ENCODE measurements at places on chromosomes 11 and 22.

GRCh38 chr11:100674212-100674611, 12.9 kb upstream of the ARHGAP42 start:
- no peak for DNase-seq

GRCh38 chr11:130180896-130181294, 21.3 kb downstream of the ST14 start:
- DNase-seq: no peak

- DNase-seq: no peak
Measured at GRCh38 chr11:36383195-36383594, 87.1 kb downstream of the PRR5L start.

GRCh38 chr22:36619797-36620399, 83.7 kb downstream of the CACNG2 start:
- no peak for DNase-seq

GRCh38 chr22:27424319-27424718, 377.2 kb downstream of the MN1 start:
- no peak for DNase-seq

DNA sequence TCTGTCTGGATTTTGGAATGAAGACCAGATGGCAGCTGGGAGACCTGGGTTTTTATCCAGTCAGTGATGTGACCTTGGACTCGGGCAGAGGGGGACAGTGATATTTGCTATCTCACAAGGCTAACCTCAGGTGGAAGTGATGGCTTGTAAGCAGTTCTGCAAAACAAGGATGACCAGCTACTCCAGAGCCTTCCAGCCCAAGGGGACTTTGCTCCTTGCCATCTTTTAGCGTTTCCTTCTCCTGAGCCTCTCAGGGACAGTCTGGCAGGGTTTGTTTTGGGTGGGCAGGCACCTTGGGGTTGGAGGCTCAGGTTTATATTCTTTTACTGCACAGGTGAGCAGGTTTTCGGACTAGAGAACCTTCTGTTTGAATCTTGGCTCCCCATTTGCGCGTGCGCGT, 9.5 kb upstream of the OSBP2 start:
- no peak for DNase-seq

DNA sequence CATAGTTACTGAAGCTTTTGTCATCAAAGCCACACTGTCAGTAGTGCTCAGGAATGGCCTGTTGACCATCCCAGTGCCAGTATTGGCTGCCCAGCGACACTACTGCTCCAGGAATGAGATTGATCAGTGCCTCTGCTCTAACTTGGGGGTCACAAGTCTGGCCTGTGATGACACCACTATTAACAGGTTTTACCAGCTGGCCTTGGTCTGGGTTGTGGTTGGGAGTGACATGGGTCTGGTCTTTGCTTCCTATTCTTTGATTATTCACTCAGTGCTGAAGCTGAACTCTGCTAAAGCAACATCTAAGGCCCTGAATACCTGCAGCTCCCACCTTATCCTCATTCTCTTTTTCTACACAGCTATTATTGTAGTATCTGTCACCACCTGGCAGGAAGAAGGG, 21.5 kb downstream of the OR56B4 start:
- no peak for DNase-seq

DNA sequence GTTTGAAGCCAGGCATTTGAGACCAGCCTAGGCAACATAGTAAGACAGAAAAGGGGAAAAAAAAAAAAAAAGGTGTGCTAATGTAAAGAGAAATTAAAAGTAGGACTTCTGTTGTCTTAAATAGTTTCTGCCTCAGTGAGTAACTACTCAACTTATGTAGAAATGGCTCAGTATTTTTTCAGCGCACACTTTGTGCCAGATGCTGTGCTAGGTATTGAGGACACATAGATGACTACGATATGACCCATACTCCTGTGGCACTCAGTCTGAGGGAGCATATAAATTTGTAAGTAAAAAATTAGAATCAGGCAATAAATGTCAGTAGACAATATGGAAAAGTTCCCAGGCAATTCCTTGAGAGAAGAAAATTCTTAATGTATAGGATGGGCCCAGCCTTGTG, 93.9 kb downstream of the YAP1 start:
- DNase-seq: no peak

DNA sequence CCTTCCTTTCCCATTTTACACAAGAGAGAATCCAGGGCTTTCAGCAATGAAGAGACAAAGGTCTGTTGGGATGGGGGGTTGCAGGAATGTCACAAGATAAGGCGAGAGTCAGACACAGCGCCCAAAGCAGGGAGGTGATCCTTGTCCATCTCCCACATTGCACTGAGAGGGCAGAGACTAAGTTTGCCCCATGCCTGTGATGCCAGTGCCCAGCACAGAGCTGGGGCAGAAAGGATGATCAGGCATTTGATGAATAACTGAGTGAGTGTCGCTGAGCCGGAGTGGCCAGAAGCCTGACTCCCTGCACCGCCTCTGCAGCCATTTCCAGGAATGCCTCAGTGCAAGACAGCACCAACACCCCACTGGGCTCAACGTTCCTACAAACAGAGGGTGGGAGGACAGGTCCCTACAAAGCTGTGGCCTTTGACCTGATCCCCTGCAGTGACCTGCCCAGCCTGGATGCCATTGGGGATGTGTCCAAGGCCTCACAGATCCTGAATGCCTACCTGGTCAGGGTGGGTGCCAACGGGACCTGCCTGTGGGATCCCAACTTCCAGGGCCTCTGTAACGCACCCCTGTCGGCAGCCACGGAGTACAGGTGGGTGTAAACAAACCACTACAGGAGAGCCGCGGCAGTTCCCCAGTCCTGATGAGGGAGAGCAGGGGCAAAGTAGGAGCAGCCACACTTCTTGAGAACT, 2.3 kb downstream of the UPK3A start:
- DNase-seq: no peak

- DNase-seq: no peak
Measured at GRCh38 chr11:27239305-27239942, 123.6 kb downstream of the CCDC34 start.

DNA sequence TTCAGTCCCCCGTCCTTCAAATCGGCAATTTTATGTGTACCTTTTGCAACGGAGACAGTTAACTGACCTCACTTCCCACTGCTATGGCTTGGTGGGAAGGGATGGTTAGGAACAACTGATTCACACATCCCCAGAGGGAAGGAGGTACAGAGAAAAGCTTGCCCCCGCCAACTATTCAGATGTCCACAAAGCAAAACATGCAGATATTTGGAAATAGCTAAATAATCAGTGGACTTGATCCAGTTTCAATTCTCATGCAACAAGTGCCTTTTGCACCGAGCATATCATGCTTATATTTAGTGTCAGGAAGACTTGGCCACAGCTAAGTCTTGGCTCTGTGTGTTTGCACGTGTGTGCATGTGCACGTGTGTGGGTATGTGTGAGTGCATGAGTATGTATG, 144.6 kb downstream of the SNX19 start:
- no peak for DNase-seq

GRCh38 chr11:67227726-67228125, 38.5 kb upstream of the GRK2 start:
- no peak for DNase-seq

GRCh38 chr11:75280227-75280701, 39.7 kb downstream of the TPBGL start:
- peak; percentile 83 for DNase-seq

- DNase-seq: peak; percentile 54
Measured at GRCh38 chr22:42283278-42284201, 13.1 kb upstream of the TCF20 start.

DNA sequence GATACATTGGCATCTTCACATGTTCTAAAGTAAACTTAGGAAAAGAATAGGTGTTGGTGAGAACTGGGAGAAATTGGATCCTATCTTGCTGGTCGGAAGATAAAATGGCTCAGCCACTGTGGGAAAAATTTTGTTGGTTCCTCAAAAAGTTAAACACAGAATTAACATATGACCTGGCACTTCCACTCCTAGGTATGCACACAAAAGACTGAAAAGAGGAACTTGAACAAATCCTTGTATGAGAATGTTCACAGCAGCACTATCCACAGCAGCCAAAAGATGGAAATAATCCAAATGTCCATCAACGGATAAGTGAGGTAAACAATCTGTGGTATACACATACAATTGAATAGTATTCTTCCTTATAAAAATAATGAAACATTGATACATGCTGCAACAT, 4.8 kb upstream of the TPH1 start:
- DNase-seq: no peak

GRCh38 chr11:62132191-62132590, 8.4 kb downstream of the INCENP start:
- no peak for DNase-seq

GRCh38 chr11:86740628-86741483, 59.5 kb upstream of the PRSS23 start:
- peak; percentile 33 for DNase-seq

DNA sequence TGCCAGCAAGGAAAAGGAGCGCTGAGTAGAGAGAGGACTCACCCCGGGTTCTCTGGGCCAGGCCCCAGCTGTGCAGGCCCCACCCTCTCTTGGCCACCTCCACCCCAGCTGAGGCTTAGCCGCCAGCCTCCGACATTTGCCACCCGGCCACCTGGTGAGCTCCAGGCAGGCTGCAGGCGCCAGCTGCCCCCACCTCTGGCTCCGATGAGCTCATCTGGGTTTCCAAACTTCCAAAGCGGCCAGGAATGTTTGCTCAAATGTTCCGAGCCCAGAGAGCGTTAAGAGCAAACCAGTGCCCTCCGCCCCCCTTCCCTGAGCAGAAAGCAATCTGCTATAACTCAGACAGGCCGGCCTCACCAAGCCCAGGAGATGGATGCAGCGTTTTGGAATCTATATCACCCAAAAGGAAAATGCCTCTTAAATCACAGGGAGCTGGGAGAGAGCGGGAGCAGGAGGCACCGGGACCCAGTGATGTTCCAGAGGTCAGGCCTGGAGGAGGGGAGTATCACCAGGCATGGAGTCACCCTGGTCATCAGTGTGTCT, 9.1 kb upstream of the MN1 start:
- DNase-seq: no peak

- no peak for DNase-seq
Measured at GRCh38 chr11:40338739-40339138, 1120.7 kb downstream of the LRRC4C start.

- DNase-seq: no peak
Measured at GRCh38 chr22:48923165-48923865, 904.4 kb downstream of the BRD1 start.

DNA sequence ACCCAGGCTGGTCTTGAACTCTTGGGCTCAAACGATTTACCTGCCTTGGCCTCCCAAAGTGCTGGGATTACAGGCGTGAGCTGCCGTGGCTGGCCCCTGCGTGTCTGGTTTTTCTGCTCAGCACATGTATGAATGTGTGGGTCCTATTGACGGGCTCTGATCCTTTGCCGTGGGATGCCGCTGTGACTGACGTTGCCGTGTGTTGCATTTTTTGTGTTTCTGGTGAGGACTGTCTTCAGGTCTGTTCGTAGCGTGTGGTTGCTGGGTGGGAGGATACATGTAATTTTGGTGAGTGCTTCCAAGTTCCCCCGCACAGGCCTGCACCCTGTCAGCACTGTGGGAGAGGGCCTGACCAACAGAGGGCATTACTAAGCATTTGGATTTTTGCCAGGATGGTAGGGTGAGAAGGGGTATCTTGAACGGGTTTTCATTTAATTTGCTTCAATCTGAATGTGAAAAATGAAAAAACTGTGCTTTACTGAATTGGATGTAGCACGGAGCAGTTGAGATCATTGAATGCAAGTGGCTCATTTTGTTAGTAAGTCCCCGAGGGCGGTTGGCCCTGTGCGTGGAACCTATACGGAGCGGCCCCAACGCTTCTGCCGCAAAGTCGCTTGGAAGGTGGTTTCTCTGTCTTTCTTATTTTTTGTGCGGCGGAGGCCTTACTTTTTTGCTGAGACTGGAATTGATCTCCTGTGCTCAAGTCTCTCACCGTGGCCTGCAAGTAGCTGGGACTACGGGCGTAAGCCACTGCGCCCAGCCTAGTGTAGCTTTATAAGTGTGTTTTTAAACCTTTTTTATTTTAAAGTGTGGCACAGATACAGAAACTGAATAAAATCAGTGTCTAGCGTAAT, 8.2 kb downstream of the ZBED4 start:
- DNase-seq: no peak

DNA sequence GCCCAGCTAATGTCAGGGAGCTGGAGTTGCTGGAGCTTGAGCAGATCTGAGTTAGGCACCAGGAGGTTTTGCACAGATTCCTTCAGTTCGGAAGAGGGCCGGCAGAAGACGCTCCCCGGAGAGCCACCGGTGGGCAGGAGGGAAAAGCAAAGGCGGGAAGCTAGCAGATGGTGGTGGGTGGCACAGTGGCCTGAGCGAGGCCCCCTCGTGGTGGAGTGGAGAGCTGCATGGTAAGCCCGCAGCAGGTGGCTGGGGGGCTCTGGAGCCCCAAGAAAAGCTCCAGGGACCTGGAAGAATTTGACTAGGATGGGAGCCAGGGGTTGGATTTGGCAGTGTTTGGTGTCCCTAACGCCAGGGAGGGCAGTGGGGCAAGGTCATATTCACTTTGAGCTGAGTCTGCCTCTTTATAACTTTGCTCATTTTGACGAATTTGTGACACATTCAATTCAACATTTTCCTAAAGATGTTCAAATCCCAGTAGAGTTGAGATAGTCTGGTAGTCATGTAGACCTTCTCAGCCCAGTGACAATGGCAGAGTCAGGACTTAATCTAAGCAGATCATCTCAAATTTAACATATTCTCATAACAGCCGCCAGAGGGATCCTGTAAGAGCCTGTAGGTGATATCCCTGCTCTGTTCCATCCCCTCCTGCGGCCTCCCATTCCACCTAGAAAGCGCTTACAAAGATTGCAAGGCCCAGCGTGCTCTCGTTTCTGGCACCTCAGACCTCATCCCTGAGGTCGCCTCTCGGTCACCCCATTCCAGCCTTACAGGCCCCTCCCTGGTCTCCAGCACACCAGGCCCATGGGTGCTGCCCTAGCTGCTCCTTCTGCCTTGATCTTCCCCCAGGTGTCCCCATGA, 57.9 kb downstream of the TRIM29 start:
- DNase-seq: peak; percentile 23

GRCh38 chr11:27497911-27498310, 8.7 kb downstream of the LIN7C start:
- DNase-seq: no peak

DNA sequence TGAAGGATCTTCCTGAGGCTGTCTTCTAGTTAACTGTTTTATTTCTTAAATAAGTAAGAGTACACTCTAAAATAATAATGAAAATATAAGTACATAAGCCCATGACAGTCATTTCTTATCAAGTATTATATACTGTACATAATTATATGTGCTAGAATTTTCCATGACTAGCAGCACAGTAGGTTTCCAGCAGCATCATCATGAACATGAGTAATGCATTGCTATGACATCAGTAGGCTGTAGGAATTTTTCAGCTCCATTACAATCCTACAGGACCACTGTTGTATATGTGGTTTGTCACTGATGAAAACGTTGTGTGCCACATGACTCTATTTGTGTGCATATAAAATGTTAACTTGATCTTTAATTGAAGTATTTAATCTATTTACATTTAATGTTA, 22.0 kb downstream of the ZNF202 start:
- DNase-seq: no peak

All from stimulated activated CD4-positive, alpha-beta T cell treated with anti-CD3 and anti-CD28 coated beads, Interleukin-2, amount 100 ng/mL, for 24 hours (primary cell).